Cardiac muscle cell (in vitro differentiated cells and primary cell): ENCODE measurements at places on chromosomes 1 and 21. TPM values are rescaled to one million over a fixed set of nuclear protein-coding genes. Genes with fewer than 3 reads are reported as not detected.

Gene LCE2A
- total RNA-seq, result not detected in 2 replicates

Gene DPT
- total RNA-seq, result not detected in 2 replicates

Gene POFUT2
- 39.6 and 46.1 TPM in 2 replicates for total RNA-seq

Gene CA6
- not detected in 2 replicates for total RNA-seq

Gene FPGT
- 6.8 and 14.4 TPM in 2 replicates for total RNA-seq

Gene CYP4A22
- not detected in 2 replicates for total RNA-seq

Gene LRRC8B
- total RNA-seq, result 5.8 and 6.0 TPM in 2 replicates

Gene CLDN17
- total RNA-seq, result not detected in 2 replicates

Gene C1orf87
- not detected in 2 replicates for total RNA-seq

Gene TGFB2
- 107 and 171 TPM in 2 replicates for total RNA-seq

Gene KCNC4
- total RNA-seq, result 3.7 and 11.8 TPM in 2 replicates

Gene SPATA17
- 1.2 TPM in 2 replicates for total RNA-seq

Gene LRRN2
- total RNA-seq, result 3.7 and 5.0 TPM in 2 replicates

Gene NUDT17
- 19.7 and 23.1 TPM in 2 replicates for total RNA-seq

Gene SLC19A2
- 16.2 and 18.6 TPM in 2 replicates for total RNA-seq

Gene COX20
- total RNA-seq, result 51.2 and 55.8 TPM in 2 replicates

Gene CR1L
- not detected in 2 replicates for total RNA-seq

Gene SLC35F3
- 0.98 and 1.7 TPM in 2 replicates for total RNA-seq

Gene LCE1D
- not detected in 2 replicates for total RNA-seq

Gene NOS1AP
- total RNA-seq, result 4.9 and 5.3 TPM in 2 replicates
